ENCODE measurements at places on chromosomes 7 and 10. TPM values are rescaled to one million over a fixed set of nuclear protein-coding genes. Genes with fewer than 3 reads are reported as not detected.

The ZNF467 gene
- 5.6 TPM for polyA plus RNA-seq

The ATP5MK gene
- polyA plus RNA-seq = 975 TPM

GRCh38 chr7:37342688-37343471 lies 105.8 kb downstream of the ELMO1 start:
- no peak for DNase-seq

The MYOZ1 gene
- 2.0 TPM for polyA plus RNA-seq

DNA sequence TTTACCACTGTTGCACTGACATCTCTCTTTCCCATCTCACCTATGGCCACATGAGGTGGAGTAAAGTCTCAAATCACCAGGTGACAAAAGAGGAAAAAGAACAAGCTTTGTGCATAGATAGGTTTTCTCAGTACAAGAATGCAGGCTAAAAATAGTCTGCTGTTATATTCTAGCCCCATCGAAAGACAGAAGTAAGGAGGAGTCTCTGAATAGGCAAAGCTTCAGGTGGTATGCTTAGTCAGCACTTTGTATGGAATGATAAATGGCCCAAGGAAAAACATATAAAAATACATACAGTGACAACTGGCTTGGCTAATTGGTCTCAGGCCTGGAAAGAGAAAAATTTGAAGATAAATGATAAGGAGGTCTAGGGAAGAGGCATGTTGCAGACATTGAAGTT lies 39.6 kb upstream of the KCND2 start:
- no peak for DNase-seq

DNA sequence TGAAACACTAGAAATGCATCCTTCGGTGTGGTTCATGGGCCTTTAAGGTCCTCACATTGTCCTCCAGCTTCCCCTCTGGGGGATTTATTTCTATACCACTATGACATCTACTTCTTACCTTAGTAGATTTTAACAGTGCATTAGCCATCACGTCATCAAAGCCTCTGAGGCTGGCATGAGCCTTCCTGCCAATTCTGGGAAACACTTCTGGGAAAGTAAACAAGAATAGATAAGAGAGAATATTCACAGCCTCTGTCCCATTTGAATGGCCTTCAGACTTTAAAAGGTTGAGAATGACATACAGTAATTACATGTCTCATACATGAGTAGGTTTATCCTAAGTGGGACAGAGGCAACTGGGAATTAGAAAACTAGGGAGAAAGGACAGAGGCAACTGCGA lies 89.7 kb downstream of the AMPH start:
- DNase-seq = no peak

GRCh38 chr10:70494536-70494935 lies 16.0 kb downstream of the PALD1 start:
- no peak for DNase-seq

The CDH23 gene
- 0.89 TPM for polyA plus RNA-seq

DNA sequence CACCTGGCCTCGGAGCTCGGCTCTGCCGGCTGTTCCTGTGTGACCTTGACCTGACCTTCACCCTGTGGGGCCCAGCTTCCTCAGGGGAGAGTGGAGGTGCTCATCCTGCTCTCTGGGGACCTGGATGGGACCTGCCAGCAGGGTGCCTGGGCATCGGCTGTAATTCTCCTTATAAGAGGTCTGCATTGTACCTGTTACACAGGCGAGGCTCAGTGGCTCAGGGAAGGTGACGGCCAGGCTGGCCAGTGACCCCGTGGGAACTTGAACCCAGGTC lies 29.0 kb downstream of the RET start:
- no peak for DNase-seq

GRCh38 chr7:129270077-129270476 lies 45.2 kb downstream of the AHCYL2 start:
- DNase-seq = no peak

DNA sequence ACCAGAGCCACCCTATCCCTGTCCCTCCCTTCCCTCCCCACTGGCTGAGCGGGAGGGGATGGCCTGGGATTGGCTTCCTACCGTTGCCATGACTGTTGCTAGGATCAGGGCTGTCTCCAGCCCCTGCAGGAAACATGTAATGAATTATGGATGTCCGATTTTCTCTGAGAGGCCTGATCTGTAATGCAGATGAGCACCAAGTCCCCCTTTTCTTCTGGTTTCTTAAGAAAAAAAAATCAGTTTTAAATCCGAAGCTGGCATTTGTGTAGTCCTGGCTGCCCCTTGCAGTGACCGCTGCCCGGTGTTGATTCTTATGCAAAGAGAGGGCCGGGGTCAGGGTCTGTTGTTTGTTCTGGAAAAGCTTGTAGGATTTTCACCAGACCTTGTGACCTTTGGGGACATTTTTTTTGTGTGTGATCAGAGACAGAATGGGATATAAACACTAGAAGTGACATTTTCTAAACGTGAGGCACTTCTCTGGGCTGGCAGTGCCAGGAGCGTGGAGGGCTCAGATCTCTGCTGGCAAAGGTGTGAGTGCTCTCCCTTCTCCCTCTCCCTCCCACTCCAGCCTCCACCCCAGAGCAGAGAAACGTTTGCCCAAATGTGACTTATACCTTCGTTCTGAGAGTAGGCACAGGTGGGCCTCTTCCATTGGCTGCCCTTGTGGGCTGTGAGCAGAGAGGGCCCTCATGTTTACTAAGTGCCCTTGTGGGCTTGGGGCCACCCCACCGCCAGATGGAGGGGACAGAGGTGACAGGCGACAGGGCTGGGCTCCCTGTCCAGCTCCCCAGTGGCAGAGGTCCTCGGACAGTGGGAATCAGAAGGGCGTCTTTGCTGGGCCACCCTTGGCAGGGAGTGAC lies 127.5 kb downstream of the DNAJB6 start:
- DNase-seq = no peak

The ABCB4 gene
- polyA plus RNA-seq = 0.86 TPM

The TUBAL3 gene
- 44.3 TPM for polyA plus RNA-seq

- DNase-seq = no peak
Measured at GRCh38 chr7:51121931-51122425, 194.6 kb downstream of the COBL start.
